ENCODE measurements at places on chromosomes 5 and 9.

GRCh38 chr9:120151806-120152205 is 428.2 kb downstream of the CDK5RAP2 start:
- no peak for DNase-seq

GRCh38 chr9:33459115-33459514 is 11.7 kb upstream of the AQP3 start:
- DNase-seq: no peak

GRCh38 chr5:68845131-68845530 is 248.7 kb upstream of the SLC30A5 start:
- DNase-seq: no peak

- no peak for DNase-seq
Measured at GRCh38 chr5:143755966-143756365, 56.0 kb upstream of the HMHB1 start.

DNA sequence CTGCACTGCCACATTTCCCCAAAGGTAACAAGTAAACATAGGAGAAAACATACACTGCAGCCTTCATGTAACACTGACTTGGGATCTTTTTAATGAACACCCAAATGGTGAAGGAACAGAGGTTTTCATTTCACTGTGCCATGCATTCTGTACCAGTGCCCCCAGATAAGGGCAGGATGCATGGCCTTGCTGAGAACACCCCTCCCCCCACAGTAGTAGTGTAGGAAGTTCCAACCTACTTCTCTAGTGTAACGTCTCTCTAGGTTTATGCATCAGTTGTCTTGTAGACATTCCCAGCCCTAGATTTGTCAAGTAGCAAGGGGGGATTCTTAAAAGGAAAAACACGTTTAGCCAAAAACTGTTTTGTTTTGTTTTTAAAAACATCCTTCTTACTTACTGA is 29.9 kb downstream of the MAP3K1 start:
- DNase-seq: no peak

GRCh38 chr5:119743927-119744326 is 114.6 kb downstream of the FAM170A start:
- peak; percentile 65 for DNase-seq

GRCh38 chr5:84362061-84362720 is 22.5 kb downstream of the EDIL3 start:
- no peak for DNase-seq

GRCh38 chr9:74403581-74403980 is 93.6 kb upstream of the RORB start:
- DNase-seq: no peak

GRCh38 chr5:12316812-12317211 is 412.6 kb upstream of the CTNND2 start:
- DNase-seq: no peak

- DNase-seq: no peak
Measured at GRCh38 chr5:64628901-64629300, 61.4 kb upstream of the SHISAL2B start.

DNA sequence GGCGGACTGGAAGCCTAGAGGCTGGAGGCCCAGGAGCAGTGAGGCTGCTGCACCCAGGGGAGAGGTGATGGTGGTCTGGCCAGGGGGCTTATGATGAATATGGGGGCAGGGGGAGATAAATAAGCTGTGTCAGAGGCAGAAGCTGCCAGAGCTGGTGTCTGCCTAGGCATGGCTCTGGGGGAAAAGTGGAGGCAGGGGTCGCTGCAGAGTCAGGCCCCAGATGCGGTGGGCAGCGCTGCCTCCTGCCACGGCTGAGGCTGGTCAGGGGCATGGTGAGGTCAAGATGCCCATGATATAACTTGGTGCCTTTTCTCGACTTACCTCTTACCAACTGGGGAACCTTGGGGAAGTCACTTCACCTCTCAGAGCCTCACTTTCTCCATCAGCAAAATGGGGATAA is 51.1 kb downstream of the NSG2 start:
- no peak for DNase-seq

DNA sequence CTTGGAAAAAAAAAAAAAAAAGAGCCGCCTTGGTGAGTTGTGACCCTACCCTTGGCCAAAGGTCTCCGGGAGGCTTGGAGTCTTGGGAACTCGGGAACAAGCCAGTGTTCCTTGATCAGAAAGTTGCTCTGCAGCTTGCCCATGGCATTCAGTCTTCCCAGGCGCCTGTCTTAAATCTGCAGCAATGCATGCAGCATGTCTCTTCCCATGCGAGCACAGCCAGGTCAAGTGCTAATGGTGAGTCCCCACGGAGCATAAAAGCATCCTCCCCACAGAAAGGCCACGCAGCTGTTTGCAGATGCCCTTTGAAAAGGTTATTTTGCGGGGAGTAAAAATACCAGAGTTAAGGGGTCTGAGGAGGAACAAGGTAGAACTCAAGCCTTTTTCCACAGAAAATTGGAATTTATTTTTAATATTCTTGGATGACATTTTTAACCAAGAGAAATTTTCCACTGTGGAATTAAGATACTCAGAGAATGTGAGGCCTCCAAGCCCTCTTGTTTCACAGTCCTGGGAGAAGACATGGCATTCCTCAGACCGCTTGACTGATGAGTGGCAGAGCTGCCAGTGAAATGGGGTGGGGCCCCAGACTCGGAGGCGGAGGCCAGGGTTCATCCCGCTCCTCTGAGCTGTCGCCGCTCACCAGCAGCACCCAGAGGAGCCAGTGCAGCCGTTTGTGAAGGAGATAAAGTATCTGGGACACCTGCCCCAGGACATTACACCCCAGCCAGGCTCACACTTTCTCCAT is 81.6 kb downstream of the CYFIP2 start:
- no peak for DNase-seq

- no peak for DNase-seq
Measured at GRCh38 chr9:136052472-136052880, 42.6 kb downstream of the NACC2 start.

DNA sequence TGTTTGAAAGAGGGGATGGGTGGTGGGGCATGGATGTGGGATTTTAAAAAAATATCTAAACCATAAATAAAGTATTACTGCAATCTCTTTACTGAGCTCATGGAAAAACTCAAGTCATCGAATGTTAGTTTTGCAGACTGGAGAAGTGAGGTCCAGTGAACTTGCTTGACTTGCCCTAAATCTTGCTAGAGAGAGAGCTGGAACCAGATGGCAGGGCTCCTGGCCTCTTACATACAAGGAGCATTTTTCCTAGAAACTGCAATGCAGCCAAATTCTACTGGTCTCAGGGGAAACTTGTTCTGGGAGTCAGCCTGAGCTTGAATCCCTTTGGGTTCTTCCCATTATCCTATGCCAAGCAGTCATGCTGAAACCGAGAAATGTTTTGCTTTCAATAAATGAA is 2.9 kb upstream of the TGFBI start:
- DNase-seq: no peak

DNA sequence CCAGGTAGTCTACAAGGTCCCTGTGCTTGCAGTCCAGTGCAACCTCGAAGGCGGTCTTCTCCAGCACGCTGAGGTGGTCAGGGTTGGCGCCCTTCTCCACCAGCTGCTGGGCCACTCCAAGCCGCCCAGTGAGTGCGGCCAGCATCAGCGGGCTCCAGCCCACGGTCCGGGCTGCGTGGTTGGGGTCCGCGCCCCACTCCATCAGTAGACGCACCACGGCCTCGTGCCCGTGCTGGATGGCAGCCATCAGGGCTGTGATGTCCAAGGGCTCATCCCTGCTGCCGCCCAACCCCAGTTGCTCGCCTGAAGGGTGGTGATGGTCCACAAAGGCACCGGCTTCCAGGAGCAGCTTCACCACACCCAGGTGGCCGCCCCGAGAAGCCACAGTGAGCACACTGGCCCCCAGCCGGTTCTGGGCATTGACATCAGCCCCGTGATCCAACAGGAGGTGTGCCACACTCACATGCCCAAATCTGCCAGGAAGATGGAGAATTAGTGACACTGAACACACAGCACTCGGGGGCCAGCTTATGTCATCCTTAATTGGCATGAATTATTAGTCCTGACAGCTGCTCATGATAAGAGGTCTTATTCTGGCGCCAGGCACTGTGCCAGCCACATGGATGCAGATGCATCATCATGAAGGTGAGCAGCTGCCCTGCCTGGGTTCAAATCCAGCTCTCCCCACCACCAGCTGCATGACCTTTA is 6.1 kb downstream of the ANKS6 start:
- no peak for DNase-seq

- no peak for DNase-seq
Measured at GRCh38 chr5:113164021-113164420, 187.4 kb downstream of the DCP2 start.

- DNase-seq: no peak
Measured at GRCh38 chr9:130150779-130151382, 21.3 kb upstream of the NCS1 start.

DNA sequence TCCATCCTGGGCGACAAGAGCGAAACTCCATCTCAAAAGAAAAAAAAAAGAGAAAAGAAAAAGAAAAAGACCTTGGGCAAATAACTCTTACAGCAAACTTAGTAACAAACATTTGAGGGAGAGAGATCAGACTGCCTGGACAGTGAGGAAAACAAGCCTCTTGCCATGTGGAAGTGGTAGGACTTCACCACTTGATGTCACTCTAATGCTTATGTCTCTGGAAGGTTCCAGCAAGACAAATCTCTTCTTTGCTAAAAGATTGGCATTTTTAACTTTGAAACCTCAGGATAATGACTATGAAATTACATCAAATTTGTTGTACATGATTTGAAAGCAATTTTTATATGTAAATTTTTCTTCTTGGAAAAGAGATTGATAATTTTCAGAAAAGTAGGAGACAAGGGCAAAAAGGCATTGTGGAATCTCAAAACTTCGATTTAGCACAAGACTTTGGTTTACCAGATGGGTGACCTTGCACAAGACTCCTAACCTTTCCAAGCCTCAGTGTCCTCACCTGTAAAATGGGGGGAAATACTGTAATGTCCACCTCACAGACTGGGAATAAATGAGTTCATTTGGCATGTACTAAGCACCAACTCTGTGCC is 5.4 kb downstream of the ACTL7B start:
- DNase-seq: peak; percentile 39

GRCh38 chr5:174252121-174252520 is 206.6 kb downstream of the NSG2 start:
- DNase-seq: no peak

DNA sequence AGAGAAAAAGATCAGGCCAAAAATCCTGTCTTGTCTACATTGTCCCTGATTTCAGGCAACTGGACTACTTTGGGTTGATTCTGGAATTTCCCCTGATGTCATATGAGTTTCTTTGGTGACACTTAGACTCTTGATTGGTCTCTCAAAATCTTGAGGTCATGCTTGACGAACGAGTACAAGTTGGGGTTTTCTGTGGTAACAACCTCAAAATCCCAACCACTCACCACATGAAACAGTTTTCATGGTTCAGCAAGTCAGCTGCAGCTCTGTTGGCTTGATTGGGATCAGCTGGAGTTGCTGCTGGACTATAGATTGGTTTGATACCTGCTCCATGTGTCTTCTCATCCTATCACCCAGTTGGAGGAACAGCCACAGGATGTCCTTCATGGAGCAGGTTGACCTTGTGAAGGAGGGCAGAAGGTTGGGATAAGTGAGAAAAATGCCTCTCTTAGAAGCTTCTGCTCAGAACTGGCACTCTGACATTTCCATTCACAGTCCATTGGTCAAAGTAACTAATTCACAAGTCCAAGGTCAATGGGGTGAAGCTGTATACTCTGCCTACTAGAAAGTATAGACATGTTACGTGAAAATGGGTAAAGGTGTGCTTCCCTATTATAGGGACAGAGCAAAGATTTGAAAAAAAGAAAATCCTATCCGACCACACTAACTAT is 284.5 kb downstream of the SH3GL2 start:
- DNase-seq: no peak

DNA sequence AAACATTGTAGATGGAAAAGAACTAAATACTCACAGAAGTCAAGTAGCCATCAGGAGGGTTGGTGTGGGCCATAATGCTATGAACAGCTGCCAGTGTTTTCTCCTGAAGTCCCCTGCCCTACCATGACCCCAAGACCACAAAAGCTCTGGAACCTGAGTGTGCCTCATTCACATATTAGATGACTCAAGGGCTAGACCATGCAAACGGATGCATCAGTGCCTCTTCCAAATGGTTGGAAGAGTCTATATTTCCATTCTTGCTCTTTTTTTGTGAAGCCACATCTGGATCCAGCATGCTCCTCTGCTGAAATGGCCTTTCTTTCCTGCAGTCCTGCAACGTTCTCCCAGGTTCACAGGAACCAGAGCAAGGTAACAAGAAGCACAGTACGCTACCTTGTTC is 136.6 kb upstream of the EPB41L4A start:
- DNase-seq: no peak

GRCh38 chr5:7494481-7495130 is 98.7 kb downstream of the ADCY2 start:
- no peak for DNase-seq

DNA sequence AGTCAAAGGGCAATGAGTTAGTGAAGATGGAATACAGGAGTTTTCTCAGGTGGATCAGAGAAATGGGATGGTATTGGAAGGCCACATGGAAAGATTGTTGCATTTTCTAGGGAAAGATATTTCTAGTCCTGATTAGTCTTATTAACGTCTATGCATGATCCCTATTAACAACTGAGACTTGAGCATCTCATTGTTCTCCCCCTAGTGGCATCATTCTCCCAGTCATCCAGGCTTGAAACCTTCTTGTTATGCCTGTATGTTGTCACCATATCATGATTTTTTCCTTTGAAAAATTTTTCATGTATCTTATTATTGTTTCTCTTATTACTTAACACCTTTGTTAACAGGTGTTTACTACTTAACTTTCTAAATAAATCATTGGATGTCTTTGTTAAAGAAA is 34.4 kb downstream of the KIF2A start:
- DNase-seq: peak; percentile 19

GRCh38 chr9:1869843-1870242 is 145.3 kb upstream of the SMARCA2 start:
- peak; percentile 69 for DNase-seq

DNA sequence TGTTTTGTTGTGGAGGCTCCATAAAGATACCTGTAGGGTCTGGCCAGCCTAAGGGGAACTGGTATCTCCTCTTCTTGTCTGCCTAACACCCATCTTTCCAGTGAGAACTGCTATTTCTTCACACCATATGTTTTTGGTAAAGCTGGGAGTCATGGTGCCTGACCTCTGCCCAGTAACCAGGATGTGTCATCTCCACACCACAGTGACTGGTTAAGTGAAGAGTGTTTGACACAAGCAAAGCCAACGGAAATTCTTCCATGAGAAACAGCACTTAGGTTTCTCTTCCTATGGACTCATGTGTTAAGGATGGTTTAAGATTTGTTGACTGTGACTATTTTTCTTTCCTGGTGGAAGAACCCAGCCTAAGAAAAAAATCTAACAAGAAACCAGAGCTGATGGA is 111.5 kb downstream of the HTR4 start:
- DNase-seq: peak; percentile 6

GRCh38 chr5:12419075-12419474 is 514.8 kb upstream of the CTNND2 start:
- no peak for DNase-seq

DNA sequence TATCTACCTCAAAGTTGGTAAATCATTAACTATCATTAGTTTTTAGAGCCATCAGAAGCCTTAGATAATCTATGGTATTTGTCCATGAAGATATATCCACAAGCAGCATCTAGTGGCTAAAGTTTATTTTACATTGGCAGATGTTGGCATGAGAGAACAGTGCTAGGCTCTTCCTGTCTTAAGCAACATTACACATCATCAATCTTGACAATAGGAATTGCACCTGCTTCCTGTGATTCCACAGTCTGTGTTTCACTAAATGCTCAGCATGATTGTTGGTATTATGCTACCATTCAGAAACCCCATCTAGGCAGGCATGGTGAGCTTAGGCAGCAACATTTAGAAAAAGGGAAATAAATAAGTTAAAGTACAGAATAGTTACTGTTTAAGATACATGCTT is 246.6 kb downstream of the SLCO4C1 start:
- DNase-seq: peak; percentile 1

- DNase-seq: peak; percentile 30
Measured at GRCh38 chr5:122500245-122501088, 188.4 kb downstream of the SNCAIP start.

- DNase-seq: no peak
Measured at GRCh38 chr5:139342423-139342723, 719 bp downstream of the PAIP2 start.
